Right lung (tissue), 10 donors: ENCODE measurements at places on chromosomes 16 and 17.

- no peak for DNase-seq
Measured at GRCh38 chr17:50693036-50693682, 14.6 kb downstream of the ANKRD40 start.

DNA sequence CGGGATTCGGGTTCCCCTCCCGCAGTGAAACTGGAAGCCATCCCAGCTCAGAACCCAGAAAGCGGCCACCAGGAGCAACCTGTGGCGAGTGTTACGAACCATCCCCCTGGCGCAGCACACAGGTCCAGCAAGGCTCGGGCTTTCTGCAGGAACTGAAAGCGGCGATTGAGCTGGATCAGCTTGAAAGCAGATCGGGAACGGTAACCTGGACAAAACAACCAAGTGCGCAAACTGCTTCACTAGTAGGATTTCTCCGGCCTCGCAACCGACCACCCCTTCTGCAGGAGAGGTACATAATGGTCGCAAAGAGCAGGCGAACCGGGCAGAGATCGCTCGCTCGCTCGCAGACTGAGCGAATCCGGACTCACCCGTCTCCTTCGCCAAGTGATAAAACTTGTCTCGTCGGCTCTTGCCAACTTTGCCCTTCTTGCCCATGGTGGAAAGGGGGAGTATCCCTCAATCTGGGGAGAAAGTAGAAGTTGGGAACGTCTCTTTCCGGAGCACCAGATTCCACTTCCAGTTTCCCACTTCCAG is 696 bp upstream of the PSMC5 start:
- no peak for DNase-seq

- DNase-seq = peak; percentile 83
Measured at GRCh38 chr16:15829460-15829859, 27.4 kb downstream of the MYH11 start.

DNA sequence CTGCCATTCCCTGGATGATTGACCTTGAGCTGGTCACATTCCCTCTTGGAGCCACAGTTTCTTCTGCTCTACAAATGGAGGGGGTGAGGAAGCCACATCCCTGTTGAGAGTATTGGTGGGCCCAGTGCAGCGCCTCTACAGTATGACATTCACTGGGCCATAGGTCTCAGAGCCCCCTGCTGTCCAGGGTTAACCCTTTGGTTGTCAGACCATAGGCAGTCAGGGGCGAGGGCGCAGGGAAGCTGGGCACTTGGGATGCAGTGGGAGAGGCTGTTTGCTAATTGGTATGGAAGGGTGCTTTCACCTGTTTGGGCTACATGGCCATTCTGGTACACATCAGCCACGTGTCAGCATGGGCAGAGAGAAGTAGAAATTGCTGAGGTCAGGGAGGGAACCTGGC is 27.3 kb upstream of the WFDC1 start:
- DNase-seq = no peak

DNA sequence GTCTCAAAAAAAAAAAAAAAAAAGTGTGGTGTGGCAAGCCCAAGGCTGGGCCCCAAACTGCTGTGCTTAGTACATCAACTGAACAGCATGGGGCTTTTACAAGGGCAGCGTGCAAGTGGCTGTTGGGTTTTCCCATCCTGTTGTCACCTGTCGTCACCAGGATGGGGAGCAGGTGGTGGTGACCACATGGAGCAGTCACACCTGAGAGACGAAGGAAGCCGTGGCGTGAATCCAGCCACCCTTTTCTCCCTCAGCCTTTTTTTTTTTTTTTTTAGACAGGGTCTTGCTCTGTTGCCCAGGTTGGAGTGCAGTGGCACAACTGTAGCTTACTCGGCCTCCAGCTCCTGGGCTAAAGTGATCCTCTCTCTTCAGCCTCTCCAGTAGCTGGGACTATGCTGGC is 4.1 kb upstream of the MRPL58 start:
- no peak for DNase-seq
